ENCODE measurements at places on chromosomes 11 and 22.

GRCh38 chr11:43989162-43989981 lies 46.9 kb downstream of the C11orf96 start:
- no peak for DNase-seq

GRCh38 chr11:36729825-36730224 lies 131.8 kb upstream of the RAG2 start:
- DNase-seq = no peak

- DNase-seq = no peak
Observed at GRCh38 chr22:37244922-37245722, 1.1 kb upstream of the RAC2 start.

GRCh38 chr11:19577391-19577975 lies 135.2 kb upstream of the NAV2 start:
- no peak for DNase-seq

GRCh38 chr22:44743804-44744211 lies 8.6 kb upstream of the ARHGAP8 start:
- peak; percentile 57 for DNase-seq

DNA sequence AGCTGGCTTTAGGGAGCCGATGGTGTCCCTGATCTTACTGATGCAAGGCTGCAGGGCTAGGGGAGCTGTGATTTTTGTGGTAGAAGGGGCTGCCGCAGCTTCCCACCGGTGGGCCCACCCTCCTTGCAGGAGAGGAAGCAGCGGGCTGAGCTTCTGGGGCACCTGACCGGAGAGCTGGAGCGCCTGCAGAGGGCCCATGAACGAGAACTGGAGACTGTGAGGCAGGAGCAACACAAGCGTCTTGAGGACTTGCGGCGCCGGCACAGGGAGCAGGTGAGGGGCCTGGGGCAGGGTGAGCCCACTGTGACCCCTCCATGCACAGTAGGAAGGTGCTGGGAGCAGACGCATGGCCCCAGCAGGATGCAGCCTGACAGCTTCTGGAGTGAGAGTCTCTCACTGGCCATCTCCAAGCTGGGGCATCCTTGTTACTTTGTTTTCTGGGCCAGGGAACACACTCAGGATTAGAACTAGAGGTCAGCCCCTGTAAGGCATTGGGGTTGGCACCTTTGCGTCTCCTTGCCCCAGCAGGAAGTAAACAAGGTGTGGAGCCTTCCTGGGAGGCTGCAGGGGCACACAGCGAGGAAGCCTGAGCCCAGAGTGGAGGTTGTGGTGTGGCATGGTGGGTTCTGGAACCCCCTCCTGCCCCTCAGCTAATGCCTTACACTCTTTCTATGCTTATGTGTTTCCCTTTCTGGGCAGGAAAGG lies 66.7 kb downstream of the CEP164 start:
- no peak for DNase-seq

GRCh38 chr11:40190294-40190693 lies 1269.2 kb downstream of the LRRC4C start:
- DNase-seq = no peak

DNA sequence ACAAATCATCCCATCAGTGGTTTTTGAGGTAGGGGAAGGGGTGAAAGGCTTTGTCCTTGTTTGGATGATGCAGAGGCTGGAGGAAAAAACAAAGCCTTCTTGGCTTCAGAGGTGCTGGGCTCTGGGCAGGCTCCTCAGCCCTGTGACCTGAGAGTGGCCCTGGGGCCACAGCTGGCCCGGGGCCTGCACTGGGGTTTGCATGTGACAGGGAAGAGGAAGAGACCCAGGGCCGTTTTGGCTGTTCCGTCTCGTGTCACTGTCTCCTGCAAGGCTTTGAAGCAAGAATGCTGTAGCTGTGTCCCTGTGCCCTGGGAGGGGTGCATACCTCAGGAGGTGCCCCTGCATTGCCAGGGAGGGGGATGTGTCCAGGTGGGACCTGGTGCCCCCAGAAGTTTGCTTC lies 12.6 kb downstream of the ARHGAP8 start:
- no peak for DNase-seq

GRCh38 chr11:27013781-27014361 lies 20.0 kb downstream of the FIBIN start:
- no peak for DNase-seq

- no peak for DNase-seq
Observed at GRCh38 chr22:37701141-37701786, 4.4 kb downstream of the TRIOBP start.

DNA sequence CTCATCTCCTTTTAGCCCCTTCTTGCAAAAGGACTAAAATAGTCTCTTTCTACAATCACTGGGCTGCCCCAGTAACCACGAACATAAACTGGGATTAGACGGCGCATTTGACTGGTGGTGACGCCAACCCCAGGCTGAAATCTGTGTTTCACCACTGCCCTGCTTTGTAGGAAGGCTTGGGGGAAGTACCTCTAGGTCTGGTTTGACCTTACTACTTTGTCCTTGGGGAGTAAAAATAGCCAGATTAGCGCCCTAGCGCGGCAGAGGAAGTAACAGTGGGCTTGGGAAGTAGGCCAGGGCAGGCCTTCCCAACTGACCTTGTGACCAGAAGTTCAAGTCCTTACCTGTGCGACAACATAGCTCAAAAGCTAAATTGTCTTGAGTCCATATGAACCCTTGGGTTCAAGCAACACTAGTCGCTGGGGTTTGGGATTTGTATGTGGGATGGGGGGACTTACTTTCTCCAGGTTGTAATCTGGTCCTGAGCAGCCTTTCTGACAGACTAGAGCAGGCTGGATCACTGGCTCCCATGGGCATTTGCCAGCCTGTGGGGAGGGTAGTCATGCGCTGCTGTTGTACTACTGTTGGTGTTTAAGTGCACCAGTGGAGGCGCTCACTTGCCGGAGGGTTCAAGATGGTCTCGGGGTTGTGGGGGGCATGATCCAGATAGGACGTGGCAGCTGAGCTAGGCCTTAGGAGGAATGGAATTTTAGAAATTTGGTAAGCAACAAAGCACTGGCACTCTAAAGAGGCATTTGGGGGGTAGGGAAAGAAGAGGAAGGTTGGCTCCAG lies 953 bp upstream of the PACS1 start:
- DNase-seq = no peak

DNA sequence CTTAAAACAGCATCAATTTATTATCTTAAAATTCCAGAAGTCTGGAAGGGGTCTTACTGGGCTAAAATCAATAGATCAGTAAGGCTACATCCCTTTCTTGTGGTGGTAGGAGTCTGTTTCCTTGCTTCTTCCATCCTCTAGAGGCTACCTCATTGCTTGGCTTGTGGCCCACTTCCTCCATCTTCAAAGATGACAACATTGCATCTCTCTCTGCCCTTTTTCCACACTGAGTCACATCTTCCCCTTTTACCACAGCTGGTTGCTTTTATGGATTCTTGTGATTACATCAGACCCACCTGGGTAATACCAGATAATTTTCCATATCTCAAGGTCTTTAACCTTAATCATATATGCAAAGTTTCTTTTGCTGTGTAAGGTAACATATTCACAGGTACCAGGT lies 60.9 kb downstream of the GRIA4 start:
- DNase-seq = no peak

GRCh38 chr22:47400701-47401591 lies 638.5 kb downstream of the TBC1D22A start:
- no peak for DNase-seq

GRCh38 chr11:101717619-101718018 lies 133.8 kb upstream of the TRPC6 start:
- no peak for DNase-seq

DNA sequence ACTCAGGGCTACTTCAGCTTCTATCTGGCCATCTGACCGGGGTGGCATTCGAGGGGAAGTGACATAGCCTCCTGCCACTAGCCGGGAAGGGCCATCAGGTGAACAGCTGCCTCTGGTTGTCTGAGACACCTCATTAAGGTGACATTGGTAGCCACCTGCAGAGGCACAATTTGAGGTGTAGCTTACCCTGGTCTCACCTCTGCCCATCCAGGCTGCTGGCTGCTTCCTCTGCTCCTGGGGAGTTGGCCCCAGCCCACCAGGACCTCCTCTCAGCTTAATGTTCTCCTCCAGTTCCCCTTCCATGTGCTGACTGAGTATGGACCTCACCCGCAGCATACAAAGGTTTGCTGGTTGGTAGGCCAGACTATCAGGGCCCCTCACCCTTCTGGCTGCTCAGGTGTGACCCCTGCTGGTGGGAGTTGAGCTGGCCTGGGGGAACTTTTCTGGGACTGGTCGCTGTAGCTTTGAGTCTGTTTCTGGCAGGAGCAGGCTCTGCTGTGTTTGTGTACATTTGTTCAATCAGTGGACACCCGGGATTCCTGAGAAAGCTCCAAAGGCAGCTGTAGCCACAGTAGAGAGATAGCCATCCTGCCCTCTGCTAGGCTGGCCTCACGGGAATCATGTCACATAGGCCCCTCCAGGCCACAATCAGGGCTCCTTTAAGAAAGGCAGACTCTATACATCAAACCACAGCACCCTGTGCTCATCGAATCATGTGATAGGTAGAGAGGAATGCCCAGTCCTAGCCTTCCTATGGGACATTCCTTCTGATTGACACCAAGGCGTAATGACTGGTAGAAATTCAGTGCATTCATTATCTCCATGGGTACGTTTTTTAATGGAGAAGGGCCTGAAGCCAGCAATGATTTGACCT lies 295.1 kb upstream of the PLET1 start:
- DNase-seq = no peak
